ENCODE measurements at places on chromosomes 3 and 15. TPM values are rescaled to one million over a fixed set of nuclear protein-coding genes. Genes with fewer than 3 reads are reported as not detected.

DNA sequence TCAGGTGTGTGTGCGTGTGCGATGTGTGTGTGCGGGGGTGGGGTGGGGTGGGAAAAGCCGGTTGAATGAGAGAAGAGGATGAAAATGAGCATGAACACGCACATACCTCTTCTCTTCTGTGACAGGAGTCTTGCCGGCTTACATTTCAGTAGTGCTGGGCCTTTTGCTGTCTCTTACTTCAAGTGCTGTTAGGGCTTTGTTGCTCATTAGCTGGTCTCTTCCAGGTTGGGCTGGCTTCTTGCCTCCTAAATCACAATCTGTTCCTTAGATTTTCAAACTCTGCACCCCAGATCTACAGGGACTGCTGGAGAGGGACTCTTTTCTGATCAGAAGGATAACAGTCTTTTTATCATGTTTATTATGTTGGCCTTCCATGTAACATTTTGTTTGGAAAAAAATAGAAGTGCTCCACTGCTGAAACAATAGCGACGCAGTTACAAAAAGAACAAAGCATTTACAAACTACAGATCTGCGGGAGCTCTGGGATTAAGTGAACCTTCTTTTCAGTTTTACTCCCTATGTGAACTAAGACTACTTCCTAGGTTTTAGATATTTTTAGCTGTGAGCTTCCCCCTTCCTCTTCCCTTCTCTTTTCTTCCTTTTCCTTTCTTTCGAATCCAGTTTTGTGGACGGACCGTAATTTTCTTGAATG, 48.5 kb downstream of the USP13 start:
- DNase-seq = no peak

GRCh38 chr15:62853841-62854225, 188.7 kb upstream of the TPM1 start:
- DNase-seq = no peak

DNA sequence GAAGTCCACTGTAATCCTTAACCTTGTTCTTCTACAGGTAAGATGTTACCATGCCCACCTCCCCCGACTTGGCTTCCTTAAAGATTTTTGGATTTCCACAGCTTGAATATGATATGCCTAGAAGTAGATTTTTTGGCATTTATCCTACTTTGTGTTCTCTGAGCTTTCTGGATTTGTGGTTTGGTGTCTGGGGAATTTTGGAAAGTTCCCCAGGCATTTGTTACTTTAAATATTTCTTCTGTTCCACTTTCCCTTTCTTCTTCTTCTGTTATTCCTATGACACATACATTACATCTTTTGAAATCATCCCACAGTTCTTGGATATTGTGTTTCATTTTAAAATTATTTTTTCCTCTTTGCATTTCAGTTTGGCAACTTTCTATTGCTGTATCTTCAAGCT, 122.1 kb upstream of the TMEM108 start:
- no peak for DNase-seq

- no peak for DNase-seq
Measured at GRCh38 chr15:66819084-66819483, 117.0 kb downstream of the SMAD6 start.

DNA sequence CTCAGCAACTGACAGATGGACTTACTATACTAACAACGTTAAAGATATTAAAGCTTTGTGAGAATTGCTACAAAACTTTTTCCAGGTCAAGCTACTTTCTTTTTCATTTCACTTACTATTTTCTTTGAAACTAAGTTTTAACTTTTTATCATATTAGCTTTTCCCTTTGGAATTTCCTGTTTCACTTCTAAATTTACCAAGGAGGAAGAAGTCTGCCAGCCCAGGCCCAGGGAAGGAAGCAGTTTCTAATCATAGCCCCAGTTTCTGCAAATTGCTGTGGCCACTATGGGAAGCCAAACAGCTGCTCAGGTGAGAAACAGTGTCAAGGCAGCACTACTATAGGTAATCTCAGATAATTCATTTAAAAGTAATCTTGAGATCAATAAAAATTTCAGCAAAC, 18.4 kb downstream of the CYFIP1 start:
- peak; percentile 50 for DNase-seq

DNA sequence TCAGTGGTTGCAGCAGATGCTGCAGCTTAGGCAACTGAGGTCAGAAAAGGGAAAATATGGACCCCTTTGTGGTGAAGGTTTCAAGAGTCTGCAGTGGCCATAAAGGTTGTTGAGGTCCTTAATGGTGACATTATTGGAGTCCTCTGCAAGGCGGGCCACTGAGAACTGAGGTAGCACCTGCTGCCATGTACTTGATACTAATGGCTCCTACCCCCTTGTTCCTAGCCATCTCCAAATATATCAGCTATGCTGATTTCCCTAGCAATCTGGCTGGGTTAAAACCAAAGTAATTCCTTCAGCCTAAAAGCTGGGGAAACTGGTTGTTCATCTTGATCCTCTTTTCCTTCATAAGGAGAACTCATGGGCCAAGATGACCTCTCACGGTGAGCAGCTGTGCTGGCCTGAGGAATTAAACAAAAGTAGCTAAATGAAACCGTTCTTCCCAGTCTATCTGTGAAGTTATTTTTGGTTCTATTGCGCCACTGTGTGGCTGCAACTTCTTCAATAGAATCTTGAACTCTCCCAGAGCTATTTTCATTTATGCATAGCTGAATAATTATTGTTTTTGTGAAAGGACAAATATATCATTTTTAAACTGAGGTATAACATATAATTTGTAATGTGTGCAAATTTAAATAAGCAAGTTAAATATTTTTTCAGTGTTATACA, 76.1 kb upstream of the PLSCR4 start:
- DNase-seq = peak; percentile 47

- DNase-seq = no peak
Measured at GRCh38 chr3:10599444-10599843, 94.1 kb upstream of the ATP2B2 start.

DNA sequence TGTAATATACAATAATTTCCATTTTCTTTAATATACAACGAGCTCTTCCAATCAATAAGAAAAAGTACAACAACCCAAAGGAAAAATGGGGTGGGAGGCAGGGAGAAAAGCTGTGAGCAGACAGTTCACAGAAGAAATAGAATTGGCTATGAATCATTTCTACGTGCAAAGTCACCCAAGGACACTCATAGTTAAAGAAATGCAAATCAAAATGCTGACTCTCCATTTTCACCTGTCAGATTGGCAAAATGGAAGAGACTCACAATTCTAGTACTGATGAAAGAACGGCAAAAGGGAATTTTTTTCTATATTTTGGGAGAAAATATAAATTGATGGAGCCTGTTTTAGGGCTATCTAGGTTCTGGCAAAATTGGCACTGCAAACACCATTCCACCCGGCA, 116.3 kb upstream of the MEF2A start:
- no peak for DNase-seq

DNA sequence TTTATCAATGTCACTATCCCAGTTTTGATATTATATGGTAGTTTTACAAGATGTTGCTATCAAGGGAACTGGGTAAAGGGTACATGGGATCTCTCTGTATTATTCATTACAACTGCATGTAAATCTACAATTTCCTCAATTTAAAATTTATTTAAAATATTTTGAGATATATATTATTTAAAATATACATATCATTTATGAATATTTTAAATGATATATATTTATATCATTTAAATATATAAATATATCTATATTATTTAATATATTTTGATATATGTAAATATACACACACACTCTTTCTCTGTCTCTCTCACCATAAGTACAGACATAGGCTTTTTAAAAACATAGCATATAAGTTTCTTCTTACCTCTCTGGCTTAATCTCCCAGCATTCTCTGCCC, 104.7 kb downstream of the TP63 start:
- DNase-seq = no peak

DNA sequence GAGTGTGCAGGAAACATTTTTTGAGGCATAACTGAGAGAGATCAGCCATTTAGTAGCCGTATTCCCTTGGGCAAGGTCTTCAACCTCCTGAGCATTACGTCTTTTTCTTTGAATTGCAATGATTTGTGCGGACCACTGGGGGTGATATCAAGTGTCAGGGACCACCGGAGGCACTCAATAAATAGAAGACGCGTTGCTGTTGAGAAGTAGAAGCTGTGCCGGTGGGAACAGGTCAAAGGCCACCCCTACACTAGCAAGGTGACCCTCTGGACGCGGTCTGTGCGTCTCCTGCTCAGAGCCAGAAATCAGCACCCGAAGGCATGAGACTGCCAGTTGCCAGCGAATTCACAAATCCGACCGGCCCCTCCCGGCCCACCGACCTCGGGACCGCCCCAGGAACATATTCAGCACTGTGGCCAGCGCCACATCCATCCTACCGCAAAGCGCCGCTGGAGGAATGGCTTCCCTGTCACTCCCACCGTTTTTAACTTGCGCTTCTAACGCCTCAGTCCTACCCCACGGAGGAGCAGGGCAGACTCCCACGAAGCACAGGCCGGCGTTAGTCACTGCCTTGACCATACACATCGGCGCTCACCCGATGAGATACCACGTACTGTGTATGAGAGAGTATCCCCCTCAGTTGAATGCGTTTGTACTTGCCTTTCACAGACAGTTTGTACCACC, 1.4 kb upstream of the GHSR start:
- peak; percentile 73 for DNase-seq

- no peak for DNase-seq
Measured at GRCh38 chr3:13828501-13829265, 51.2 kb downstream of the WNT7A start.

GRCh38 chr15:31211353-31211752, 109.8 kb upstream of the TRPM1 start:
- DNase-seq = no peak

GRCh38 chr15:34338347-34338746, 766 bp upstream of the SLC12A6 start:
- DNase-seq = no peak

- no peak for DNase-seq
Measured at GRCh38 chr15:45993072-45993471, 358.2 kb downstream of the SQOR start.

DNA sequence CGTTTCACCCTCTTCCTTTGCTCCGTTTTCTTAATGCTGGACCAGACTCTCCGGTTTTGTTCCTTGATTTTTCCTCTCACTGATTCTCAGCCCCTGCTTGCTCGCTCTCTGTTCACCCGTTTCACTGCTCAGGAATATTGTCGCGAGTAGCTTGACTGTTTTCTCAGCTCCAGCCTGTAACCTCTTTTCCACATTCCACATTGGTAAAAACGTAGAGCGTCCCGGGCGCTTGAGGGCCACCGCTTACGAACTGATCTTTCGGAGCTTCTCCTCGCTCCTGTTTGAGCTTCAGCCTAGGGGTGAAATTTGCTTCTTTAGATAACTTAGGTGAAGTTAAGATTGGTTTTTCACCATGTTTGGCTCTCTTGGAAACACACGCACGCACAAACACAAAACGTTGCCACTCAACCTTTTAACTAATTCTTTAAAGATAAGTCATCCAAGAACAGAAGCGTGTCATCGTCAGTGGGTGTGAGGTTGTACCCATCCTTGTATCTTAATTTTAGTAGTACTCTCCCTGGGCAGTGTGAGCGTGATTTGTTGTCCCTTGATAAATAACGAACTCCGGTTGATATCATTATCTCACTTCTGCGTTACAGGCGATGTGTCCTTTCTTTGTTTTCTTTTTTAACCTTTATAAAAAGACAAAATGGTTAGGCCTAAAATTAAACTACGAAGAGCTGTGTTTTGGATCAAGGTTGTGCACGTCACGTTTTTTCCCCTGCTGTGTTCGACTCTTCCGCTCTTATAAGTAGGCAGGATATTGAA, 1.0 kb downstream of the PAK2 start:
- no peak for DNase-seq

TTC23 gene
- 25.0 TPM for total RNA-seq

PIGB gene
- total RNA-seq = 5.3 TPM

UBAP1L gene
- total RNA-seq = 1.8 TPM

ABHD17C gene
- 1.2 TPM for total RNA-seq

TIMP4 gene
- 5.2 TPM for total RNA-seq

WDR93 gene
- total RNA-seq = not detected

KCNMB2 gene
- total RNA-seq = not detected

RASGRF1 gene
- 0.18 TPM for total RNA-seq

TNFSF10 gene
- 10.4 TPM for total RNA-seq

MUC4 gene
- total RNA-seq = 83.4 TPM

SHC4 gene
- total RNA-seq = not detected

Measured in stomach (tissue), 19 donors.